ENCODE measurements at places on chromosomes 2 and 18.

- peak; percentile 90 for DNase-seq
Observed at GRCh38 chr18:77067291-77068061, 65.1 kb downstream of the MBP start.

GRCh38 chr18:38497266-38497665 is 931.7 kb upstream of the CELF4 start:
- no peak for DNase-seq

- DNase-seq, result peak; percentile 6
Observed at GRCh38 chr2:231361701-231362554, 33.6 kb upstream of the B3GNT7 start.

- DNase-seq, result no peak
Observed at GRCh38 chr2:136496966-136497365, 268.4 kb upstream of the THSD7B start.

DNA sequence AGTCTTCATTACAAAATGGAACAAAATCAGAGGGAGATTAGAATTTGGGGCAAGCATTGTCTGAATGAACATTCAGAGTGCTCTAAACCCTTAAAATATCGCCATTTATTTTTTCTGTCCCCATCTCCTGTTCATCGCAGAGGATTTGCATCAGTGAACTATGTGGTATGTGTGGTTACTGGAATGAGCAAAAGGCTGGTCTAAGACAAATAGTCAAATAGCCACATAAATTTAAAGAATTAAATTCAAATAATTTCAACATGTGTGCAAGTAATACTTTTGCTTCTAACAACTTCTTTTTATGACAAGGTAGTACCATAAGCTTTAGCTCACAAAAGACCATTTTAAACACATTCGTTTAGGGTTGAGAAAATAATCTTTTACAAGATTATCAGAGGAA is 82.6 kb upstream of the ST8SIA3 start:
- no peak for DNase-seq

GRCh38 chr2:29066997-29067605 is 7.2 kb downstream of the PCARE start:
- no peak for DNase-seq

DNA sequence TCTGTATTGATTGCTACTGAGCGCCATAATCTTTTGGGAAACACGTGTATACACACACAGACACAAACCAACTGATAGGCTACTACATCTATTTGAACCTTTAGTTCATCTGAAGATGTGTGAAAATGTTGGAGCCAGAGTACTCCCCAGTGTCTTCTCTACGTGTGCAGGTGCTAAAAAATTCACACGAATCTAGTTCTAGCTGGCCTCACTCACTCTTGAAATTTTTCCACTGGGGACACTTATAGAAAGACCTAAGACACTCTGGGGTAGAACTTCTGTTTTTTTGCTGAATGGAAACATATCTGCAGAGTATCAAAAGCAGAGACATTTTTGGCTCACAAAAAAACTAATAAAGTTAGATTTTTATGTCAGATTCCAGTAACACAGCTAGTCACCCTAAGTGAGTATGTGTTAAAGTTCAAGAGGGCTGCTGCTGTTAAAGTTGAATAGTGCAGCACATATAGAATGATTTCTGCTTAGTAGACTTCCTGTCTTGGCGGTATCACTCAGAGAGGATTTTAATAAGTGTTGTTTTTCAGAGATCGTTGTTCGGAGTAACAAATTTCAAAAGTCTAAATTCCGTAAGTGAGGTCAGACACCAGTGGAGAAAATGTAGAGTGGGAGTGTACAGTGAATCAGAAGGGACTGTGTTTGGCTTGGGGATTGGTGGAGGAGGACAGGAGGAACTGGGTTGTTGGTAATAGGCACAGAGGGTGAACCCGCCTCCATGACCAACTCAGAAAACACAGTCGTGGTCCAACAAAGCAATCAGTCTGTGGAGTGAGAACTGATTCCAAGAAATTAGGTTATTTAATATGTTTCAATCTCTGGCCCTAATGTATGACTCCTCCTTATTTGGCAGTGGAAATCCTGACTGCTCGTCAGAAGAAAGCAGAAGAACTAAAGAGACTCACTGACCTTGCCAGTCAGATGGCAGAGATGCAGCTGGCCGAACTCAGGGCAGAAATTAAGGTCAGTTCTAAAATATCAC is 43.1 kb downstream of the KCTD18 start:
- DNase-seq, result peak; percentile 55

DNA sequence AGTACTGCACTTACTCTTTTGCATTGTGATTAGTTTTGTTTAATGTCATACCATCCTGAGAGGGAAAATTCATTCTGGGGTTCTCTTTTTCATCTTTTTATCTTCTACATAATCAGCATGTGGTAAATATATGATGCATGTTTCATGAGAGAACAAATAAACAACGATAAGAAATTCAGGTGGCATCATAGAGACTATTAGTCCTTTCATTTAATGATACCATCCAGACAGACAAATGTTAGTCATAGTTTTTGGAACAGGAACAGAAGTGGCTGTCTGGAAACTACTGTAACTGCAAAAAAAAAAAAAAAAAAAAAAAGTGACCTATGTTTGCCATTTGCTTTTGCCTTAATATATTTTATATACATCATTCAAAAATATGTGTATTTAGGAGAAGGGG is 761.0 kb downstream of the EPHA4 start:
- no peak for DNase-seq

Data from CD4-positive, alpha-beta T cell treated with Interleukin-4 for 4 hours (primary cell).